ENCODE measurements at places on chromosomes 11 and 22.

DNA sequence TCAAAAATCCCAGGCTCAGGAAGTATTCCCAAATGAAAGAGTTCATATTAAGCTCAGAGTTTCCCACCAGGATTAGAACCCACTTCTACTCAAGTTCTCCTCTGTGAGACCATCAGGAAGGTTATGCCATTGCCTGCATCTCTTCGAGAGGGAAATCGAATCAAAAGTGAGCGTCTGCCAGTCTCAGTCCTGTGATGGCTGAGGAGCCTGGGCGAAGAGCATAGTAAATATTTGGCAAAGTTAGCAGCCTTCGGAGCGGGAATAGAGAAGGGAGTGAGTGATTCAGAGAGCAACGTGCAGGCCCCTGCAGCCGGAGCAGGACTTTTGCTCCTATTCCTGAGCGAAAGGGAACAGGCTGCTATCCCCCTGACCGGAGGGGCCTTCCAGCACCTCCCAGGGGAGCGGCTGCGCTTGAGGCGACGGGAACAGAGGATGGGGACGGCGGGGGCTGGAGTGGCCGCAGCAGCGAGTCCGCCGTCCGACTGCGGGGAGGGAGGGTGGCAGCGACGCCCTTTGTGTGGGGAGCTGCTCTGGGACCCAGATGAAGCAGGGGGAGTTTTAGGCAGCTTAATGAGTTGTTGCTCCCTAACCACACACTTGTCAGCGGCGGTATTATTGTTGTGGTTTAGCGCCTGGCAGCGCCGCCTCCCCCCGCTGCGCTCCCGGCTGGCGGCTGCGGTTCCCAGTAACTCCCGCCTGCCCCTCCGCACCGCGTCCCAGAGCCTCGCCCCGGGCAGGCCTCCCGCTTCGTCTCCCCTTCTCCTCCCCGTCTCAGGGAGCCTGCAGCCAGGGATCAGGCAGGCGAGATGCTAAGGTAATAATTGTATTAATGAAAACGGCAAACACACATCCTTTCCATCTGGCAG, 21.7 kb upstream of the NRGN start:
- no peak for DNase-seq

DNA sequence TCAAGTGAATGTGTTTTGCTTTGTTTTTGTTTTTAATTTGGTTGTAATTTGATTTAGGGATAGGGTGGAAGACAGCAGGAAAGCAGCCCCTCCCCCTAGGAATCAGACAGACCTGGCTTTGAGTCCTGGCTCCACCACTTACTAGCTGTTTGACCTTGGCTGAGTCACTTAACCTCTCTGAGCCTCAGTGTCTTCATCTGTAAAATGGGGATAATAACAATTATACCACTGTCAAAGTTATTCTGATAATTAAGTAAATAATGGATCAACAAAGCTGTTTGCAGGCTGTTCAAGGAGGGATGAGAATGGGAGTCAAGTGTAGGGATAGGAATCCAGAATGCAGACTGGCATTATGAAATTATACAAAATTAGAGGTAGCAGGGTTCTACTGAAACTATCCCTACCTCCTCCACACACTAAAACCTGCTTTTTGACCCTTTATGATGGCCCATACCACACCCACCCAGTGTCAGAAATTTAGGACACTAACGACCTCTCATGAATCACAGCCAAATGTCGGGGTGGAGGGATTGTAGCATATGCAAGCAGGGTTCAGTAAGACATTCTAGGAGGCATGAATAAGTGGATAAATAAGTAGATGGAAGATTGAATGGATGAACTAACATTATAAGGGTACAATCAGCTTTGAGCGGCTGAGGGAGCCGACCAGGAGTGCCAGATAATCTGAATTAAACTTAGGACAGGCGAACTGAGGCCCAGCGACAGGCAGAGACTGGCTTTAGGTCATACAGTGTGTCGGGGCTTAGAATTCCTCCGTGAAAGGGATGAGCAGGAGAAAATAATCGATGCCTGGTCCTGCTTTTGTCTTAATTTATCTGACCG, 974 bp downstream of the ANAPC15 start:
- DNase-seq: no peak

DNA sequence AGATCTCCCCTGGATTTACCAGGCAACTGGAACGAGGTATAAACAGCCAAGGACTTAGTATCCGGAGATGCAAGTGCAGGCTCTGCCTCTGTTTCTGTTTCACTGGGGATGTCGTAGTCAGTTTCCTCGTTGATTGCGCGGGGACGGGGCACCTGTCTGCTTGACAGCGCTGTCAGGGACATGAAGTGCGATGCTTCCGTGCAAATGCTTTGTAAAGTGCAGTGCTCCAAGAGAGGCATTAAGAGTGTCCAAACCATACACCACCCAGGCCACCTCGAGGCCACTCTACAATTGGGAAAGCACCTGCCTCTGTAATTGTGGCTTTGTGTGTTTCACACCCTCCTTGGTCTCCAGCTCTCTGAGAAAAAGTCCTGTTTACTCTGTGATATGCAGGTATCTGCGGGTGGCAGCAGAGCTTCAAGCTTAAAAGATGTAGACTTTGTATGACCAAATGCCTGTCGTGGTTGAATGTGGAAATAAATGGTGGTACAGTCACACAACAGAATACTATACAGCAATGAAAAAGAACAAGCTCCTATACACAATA, 18.6 kb upstream of the CD5 start:
- DNase-seq: no peak

- peak; percentile 1 for DNase-seq
These were observed 52.2 kb downstream of the ANO5 start for GRCh38 chr11:22244986-22245592.

- peak; percentile 25 for DNase-seq
These were observed 49.4 kb upstream of the ARHGAP42 start for GRCh38 chr11:100637706-100638105.

DNA sequence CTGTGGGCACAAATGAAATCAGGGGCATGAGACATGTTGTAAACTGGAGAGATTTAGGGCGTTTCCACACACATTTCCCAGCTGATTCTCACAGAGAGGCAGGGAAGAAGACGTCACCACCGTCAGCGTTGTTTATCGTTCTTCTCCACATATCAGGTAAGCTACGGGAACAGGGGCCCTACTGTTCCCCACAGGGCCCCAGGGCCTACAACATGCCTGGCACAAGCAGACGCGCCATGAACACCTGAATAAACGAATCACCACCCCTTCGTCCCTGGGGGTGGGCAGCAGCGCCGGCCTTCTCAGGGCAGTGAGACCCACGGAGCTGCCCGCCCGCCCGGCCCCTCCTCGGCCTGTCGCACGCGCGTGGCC, 342 bp downstream of the EFCAB6 start:
- no peak for DNase-seq

DNA sequence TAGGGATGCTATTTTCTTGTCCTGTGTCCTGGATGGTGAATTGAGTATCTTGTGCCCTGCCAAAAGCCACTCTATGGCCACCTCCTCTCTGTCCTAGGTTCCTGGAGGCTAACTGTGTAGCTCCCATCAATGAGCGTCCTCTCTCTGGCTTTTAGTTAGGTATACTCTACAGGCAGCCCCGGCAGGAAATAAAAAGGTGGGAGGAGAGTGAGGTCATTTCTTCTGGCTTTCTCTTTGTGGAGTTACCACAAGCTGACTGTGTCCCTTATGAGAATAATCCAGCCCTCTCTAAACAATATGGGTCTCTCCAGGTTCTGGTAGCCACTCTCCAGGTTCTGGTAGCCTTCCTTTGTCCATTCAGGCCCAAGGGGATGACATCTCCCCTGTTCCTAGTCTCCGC, 11.7 kb upstream of the ASPHD2 start:
- no peak for DNase-seq

DNA sequence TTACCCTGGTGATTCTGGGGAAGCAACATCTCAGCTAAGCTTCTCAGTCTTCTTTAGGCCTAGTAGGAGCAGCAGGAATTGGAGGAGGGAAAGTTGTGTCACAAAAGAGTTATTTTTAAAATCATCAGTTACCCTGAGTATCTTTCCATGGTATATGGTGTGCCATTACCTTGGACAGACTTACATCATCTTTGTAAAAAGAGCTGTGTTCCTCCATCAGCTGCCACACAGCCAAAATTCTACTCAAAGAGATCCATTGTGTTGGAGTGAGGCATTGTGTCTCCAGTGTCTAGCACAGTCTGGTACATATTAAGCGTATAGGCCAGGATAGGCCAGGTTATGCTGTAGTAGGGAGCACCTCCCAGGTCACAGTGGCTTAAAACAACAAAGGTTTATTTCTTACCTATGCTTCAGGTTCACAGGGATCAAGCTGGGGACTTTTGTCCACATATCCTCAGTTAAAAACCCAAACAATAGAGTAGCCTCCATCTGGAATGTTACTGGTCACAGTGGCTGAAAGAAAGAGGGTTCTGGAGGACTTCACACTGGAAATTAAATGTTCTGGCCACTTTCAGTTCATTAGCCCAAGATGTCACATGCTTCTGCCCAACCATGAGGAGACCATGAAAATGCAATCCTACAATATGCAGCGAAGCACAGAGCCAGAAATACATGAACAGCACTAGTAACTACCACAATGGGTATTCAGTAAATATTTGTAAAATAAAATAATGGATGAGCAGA, 9.9 kb upstream of the TMPRSS5 start:
- no peak for DNase-seq

DNA sequence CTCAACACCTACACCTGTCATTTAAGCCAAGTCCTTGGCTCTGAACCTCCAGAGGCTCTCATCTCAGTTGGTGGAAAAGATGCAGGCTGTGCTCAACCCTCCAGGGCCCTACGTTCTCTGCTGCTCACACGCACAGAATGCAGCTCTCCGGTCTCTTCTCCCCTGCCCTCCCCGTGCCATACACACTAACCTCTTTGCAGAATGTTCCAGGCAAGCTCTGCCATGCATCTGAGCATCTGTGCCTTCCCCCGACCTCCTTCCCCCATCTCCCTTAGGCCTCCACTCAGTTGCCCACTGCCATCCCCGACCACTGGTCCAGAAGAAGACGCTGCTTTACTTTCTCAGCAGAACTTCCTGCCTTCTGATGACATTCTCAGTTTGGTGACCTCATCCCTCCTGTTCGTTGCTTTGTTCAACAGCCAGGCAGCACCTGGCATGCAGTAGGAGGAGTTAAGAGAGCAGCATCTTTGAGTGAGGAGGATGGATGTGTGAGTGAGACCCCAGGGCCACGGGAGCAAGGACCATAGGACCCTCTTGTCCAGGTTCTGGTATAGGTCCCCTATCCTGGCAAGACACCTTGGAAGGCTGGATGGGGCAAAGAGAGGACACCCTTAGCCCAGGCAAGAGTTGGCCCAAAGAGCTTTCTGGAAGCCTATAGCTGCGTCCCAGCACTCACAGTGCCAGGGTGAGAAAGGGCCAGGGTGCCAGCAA, 598.0 kb downstream of the BRD1 start:
- DNase-seq: no peak

DNA sequence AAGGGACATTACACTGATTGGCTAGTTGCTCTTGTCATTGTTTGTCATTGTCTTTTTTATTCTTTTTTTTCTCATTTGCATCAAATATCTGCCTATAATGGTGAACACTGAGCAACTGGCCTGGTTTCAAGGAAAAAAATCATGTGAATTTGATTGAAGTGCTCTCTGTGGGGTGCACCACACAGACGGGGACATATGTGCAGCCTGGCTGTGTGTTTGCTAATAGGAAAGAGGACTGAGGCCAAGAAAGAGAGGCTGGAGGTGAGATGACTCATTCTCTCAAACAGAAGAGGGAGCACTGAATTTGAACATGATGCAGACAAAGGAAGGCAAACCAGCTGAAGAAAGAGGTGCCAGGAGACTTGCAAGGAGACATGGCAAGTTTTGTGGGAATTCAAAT, 684.9 kb upstream of the CCDC90B start:
- DNase-seq: no peak

- no peak for DNase-seq
These were observed at the start of gene CNTF for GRCh38 chr11:58622344-58622743. CNTF (plus strand) TSS chr11:58622665; CDS start chr11:58622753, 88 bp downstream.

DNA sequence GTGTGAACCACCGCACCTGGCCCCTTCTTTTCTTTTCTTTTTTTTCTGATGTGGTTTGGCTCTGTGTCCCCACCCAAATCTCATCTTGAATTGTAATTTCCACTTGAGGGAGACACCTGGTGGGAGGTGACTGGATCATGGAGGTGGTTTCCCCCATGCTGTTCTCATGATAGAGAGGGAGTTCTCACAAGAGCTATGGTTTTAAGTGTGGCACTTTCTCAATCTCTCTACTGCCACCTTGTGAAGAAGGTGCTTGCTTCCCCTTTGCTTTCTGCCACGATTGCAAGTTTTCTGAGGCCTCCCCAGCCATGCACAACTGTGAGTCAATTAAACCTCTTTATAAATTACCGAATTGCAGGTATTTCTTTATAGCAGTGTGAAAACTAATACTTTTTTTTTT, 4.9 kb upstream of the TCN2 start:
- DNase-seq: no peak

DNA sequence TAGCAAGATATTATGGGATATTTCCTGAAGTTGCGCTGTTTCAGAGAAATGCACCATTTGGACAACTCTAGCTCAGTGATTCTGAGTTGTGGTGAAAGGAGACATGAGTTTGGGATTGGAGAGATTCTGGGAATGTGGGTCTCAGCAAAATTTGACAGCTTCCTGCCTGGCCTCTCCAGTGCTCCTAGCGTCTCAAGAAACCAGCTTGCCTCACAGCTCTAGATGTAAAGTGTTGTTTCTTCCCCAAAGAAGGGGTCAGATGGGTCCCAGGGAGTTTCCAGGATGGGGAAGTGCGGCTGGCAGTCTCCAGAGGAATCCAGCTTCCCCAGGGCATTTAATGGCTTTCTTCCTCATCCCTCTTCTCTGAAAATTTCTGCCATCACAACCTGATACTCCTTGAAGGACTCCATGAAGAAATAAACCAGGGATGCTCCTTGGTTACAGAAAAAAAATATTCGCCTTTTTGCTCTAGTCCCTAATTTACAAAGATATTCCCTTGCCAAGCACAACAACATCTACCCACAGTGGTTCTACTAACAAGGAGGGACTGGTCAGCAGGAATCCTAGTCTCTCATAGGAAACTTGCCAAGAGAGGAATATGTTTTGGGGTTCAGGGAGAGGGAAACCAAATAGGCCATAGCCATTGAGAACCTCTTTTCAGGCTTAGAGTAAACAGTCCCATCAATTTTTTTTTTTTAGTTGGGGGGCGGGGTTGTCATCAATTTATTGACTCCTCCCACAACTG, 185.4 kb upstream of the E2F8 start:
- DNase-seq: no peak

GRCh38 chr11:10450462-10451425, 4.3 kb upstream of the AMPD3 start:
- DNase-seq: no peak

- no peak for DNase-seq
These were observed 627 bp downstream of the ASCL2 start for GRCh38 chr11:2269601-2270321.
